ENCODE measurements at places on chromosomes 11 and 22.

- DNase-seq = no peak
These were observed 37.0 kb upstream of the SC5D start for GRCh38 chr11:121255473-121256125.

DNA sequence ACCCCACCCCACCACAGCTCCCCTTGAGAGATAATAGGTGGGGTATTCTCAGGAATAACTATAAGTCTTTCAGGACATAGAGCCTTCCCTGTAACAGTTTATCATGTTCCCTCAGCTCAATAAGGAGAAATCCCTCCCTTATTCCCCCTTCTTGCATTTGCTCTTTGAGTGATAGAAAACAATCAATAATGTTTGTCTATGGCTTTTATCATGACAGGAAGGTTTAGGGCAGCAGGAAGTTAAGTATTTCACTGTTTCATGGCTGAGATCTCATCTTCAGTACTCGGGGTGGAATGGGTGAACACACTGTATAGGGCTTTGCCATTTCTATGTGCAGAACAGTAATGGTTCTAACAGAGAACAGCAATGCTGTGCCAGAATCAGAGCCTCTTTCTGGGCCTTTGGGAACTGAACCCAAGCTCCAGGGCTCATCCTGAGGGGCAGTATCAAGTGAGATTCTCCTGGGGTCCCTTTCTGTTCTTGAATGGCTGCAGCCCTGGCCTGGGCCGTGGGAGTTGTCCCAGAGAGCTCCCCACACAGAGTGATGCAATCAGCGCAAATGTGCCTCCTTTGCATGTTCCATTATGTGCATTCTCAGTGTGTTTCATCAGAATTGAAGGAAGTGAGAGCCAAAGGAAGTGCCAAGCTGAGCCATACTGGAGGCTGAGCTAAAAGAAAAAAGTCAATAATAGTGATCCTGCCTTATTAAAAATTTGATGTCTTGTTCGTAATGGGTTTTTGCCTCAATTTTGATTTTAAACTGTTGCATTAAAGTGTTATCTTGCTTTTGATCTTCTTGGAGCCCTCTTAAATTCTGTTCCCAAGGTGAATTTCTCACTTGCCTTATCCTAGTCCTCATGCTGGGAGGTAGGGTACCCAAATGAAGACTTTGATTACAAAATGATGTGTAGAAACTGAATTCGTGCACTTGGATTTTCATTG, 2.9 kb upstream of the CYP2R1 start:
- DNase-seq = no peak

DNA sequence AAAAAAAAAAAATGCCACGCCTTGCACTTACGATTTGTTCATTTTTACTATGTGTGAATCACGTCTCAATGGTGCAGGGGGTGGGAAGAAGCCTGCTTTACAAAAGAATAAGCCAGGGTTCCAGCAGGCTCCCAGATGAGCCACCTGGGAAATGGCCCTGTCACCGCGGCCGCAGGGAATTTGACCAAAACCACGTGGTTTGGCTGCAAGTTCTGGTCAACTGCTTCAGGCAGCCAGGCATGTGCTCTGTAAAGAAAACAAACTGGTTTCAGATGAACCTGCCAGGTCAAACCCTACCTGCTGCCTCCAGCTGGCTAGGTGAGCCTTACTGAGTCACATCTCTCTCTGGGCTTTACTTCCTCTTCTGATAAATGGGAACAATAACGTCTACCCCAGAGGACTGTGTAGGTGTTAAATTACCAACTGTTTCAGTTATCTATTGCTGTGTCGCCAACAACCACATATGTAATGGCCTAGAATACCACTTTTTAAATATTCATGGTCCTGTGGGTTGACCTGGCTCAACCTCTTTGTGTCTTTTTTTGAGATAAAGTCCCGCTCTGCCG, 30.5 kb upstream of the GCAT start:
- DNase-seq = no peak

- no peak for DNase-seq
These were observed 8.7 kb downstream of the MYO18B start for GRCh38 chr22:25750569-25751173.

DNA sequence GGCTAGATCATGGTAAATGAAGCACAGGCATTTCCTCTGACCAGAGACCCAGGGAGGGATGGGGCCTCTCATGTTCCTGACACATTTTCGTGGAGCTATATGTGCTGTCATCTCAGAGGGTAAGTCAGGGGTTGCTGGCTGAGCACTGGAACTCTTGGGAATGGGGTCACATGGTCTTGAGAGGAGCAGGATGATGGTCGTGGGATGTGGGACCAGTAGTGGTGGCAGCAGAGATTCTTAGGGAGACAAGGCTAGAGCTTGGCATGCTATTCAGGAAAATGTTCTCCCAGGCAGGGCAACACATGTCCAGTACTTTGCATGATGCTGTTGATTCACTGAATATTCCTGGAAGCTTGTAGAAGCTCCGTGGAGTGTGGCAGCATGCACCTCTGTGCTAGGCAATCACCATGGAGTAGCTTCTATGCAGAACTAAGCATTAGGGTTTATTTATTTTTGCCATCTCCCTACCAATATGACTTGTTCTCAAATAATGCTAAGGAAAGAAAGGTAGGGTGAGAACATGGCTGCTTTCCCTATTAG, 31.4 kb upstream of the TTC12 start:
- DNase-seq = no peak

DNA sequence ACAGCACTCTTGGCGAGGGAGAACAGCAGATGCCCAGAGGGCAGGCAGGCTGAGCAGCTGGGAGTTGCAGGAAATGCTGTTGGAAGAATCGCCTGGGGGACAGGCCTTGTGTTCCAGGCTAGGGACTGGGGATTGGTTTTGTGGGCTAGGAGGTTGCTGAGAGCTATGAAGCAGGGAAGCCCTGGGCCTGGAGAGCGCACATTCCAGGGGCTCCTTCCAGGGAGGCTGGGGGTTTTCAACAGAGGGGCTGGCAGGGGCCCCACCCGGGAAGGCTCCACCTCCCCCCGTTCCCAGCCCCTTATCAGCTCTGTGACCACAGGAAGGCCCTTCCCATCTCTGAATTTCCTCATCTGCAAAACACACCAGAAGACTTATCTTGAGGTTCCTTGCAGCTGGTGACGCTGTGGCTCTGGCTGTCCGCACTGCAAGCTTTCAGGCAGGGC, 21.7 kb downstream of the WNT11 start:
- DNase-seq = no peak

GRCh38 chr11:47271328-47271727, 1.4 kb downstream of the MADD start:
- DNase-seq = no peak

DNA sequence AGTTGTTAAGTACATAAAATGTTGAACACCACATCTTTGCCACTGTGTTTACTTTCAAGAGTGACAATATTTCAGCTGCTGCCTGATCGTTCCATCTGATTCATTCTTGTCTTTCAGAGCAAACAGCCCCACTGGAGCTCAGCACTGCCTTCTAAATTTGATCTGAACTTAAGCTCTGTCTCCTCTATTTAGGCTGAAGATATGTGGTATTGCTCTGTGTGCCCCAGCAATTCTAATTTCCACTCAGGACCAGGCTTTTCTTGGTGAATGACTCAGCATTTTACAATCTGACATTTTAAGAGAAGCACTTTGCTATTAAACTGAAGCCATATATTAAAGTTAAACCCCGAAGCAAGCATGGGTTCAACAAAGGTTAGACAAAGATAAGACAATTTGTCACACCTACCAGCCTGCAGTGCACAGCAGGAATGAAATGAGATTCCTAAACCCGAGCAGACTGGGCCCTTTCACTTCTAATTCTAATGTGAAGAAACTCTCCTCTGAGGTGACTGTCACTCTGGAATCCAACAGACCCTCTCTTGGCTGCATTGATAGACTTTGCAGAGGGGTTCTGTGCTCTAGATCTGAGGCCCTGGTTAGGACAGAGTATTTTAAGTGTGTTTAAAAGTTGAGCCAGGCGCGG, 41.7 kb upstream of the PLET1 start:
- no peak for DNase-seq

DNA sequence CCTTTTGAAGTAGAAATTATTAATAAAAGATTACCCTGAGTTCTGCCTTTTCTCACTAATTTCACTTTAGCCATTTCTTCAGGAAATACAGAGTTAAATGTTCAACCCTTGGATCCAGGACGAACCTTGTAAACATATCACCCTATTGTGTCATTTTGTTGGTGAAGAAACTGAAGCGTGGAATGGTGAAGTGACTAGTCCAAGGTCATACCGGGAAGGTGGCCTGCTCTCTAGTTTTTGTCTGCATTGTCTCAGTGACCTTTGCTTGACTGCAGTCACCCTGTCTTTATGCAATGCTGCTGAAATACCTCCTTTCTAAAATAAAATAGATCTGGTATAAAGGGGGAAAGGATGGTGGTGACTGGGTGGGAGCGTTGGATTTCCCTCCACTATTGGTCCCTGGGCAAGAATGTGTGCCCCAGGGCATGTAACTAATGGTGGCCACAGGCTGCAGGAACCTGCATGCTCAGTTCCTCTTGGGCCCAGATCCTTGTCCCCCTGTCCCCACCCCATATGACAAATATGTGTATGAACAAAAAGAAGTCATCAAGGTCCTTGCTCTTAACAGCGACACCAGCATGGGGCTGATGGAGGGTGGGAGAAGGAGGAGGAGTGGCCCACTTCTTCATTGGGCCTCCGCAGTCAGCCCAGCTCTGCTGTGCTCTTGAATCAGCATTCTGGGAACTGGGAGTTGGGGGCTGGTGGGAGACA, 977 bp upstream of the SORL1-AS1 start:
- DNase-seq = no peak

DNA sequence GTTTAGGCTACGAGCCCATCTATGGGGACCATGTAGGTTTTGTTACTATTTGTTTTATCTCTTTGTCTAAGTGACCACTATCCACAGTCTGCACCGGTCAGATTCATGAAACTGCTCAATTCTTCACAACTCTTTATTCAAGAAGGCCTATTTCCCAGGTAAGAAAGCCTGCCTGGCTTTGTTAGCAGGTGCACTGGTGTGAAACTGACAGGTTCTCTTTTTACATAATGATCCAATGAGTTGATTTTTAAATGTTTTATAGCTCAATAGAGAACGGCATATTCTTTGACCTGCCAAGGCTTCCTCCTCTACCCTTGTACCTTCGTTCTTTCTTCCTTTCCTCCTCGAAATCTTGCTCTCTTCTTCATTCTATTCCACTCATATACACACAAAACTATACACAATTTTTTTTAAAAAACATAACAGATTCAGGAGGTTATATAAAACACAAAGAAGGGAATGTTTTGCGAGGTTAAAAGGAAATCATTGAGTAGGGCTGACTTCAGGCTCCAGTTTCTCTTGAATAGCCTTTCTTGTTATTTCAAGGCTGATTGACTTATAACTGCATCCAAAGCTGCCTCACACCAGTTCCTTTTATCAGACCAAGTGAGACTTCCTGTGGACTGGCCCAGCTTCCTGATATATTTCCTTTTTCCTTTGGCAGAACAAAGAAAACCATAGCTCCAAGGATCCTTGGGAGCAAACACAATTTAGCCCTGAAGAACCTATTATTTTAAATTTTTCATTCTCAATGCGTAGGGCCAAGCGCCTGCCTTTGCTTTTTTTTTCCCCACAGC, 11.4 kb downstream of the FLI1 start:
- DNase-seq = no peak

GRCh38 chr11:114846416-114846791, 168.1 kb downstream of the NXPE2 start:
- no peak for DNase-seq

GRCh38 chr11:62456630-62457029, 37.8 kb downstream of the SCGB1A1 start:
- DNase-seq = no peak

DNA sequence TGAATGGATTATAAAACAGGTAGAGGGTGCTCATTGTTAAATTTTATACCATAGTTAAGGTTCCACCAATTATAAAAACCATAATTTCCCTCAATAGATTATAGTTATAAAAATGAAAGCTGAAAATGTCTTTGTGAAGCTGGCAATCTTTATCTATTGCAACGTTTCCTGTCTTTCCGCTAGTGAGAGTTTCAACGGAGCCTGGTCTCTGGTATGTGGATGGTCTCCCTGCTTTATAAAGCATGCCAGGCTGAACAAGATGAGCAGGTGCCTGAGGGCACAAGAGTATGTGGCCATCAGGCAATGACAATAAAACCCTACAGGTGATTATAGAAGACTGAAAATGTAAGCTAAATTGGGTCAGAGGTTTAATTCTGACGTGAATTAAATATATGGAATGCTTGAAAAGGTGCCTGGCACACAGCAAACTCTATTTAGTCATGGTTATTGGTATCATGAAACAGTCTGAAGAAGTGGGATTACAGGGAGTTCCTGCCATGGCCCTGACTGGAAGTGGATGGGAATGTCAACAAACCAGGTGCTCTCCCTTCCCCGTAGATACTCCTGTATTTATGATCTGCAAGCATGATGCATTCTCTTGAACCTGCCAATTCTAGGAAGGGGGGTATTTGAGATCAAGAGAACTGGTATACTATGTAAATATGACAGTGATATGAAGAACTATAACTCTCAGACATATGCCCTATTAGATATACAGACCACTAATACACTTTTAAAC, 115.7 kb downstream of the ENTHD1 start:
- no peak for DNase-seq

DNA sequence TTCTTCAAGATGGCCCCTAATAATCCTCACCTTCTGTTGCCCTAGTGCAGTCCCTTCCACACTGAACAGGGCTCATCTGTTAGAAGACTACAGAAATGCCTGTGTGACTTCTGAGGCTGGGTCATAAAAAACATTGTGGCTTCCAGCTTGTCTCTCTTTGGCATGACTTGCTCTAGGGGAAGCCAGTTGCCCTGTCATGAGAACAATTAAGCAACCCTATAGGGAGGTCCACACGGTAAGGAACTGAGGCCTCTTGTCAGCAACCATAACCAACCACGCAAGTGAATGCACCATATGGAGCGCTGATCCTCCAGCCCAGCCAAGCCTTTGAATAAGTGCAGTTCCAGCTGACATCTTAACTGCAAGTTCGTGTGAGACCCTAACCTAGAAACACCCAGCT, 2.6 kb downstream of the LIPT2 start:
- DNase-seq = no peak

DNA sequence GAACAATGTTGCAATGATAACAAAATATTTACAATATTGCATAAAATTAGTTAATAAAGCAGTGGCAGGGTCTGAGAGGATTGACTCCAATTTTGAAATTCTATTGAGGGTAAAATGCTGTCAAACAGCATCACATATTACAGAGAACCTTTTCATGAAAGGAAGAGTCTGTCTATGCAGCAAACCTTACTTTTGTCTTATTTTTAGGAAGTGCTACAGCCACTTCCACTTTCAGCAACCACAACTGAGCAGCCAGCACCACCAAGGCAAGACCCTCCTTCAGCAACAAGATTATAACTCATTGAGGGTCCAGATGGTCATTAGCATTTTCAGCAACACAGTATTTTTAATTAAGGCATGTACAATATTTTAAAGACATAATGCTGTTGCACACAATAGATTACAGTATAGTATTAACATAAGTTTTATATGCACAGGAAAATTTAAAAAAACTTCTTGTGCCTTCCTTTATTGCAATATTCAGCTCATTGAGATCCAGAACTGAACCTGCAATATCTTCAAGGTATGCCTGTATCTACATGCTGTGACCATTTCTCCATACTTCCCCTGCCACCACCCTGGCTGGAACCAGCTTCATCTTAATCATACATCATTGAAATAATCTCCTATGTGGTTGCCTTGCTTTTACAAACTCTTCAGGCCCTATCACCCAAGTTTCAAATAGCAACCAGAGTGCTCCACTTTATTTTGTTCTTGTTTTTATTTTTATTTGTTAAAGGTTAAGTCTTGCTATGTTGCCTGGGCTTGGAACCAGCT, 711.2 kb downstream of the KCNA4 start:
- DNase-seq = no peak
